Activated naive CD4-positive, alpha-beta T cell (primary cell): ENCODE measurements at places on chromosomes 11 and 22.

- DNase-seq, result no peak
Measured at GRCh38 chr11:27882066-27882697, 181.9 kb upstream of the BDNF start.

GRCh38 chr22:31081963-31082605 is 966 bp downstream of the SMTN start:
- DNase-seq, result no peak

DNA sequence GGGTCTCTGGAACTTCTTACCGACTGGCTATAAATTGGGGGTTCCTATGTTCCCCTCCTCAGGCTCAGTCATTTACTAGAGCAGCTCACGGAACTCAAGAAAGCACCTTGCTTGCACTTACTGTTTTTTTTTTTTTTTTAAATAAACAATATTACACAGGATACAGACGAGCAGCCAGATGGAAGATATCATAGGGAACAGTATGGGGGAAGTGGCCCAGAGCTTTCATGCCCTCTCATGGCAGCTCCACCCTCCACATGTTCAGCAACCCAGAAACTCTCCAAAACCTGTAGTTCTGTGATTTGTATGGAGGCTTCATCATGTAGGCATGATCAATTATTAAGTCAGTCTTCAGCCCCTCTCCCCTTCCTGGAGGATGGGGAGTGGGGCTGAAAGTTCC is 7.5 kb downstream of the UVRAG start:
- no peak for DNase-seq

GRCh38 chr11:16921019-16921418 is 93.2 kb downstream of the PLEKHA7 start:
- DNase-seq, result no peak

DNA sequence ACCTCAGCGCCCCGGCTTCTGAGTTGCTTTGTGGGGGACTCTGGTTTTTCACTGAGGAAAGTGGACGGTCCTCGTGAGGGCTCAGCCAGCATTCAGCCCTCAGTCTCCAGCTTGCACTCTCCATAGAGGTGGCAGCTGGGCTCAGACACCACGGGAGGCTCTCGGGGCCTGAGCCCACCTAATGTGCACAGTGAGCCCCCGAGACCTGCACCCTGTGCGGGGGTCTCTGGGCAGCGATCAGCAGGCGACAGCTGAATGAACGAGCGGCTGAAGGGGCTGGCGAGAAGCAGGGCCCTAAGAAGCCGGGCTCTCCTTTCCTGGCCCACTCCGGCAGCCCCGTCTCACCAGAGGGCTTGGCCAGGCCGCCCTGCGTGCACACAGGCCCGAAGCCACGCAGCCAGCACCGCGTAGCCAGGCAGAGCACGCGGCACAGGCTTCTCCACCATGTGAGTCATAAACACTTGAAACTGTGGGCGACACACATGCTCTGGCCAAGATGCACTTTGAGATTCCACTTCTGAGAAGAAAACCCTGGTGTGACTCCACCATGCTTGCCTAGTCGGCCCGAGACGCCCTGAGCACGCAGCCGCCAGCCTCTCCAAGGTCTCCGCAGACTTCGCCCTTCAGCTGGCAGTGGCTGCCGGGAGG is 28.0 kb downstream of the TOLLIP start:
- DNase-seq, result no peak

- DNase-seq, result no peak
Measured at GRCh38 chr11:76734456-76735420, 48.4 kb upstream of the TSKU start.

DNA sequence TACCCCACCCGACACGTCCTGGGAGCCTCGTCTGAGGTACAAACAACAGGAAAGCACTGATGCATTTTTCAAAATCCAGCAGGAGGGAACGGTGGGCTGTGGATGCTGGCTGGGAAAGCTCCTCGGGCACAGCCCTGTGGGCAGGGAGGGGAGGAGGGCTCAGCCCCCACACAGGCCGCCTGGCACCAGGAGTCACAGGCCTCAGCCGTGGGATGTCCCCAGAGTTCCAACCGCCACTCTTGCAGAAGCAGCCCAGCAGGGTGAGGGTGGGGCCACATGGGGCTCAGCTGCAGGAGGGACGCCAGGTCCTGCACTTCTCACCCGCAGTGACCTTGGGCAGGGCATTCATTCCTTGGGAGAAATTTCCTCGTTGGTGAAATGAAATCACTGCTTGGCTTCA is 274.6 kb downstream of the BRD1 start:
- DNase-seq, result no peak

DNA sequence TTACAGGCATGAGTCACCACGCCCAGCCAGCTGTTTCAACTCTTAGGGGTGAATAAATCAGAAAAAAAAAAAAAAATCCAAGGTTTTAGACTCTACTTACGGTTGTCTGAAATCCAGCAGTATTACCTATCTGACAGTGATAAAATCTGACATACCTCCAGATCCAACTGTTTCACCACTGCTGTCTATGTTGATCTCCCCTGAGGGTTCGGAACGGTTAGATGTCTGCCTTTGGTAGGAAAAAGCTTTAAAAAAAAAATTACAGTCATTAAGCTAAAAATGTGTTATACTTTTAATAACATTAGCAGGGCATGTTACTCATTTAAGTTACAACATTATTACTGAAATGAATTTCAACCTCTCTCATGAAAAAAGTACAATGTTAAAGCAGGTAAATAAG is 21.1 kb downstream of the NCAPD3 start:
- DNase-seq, result no peak

GRCh38 chr11:113562576-113562975 is 87.4 kb upstream of the DRD2 start:
- DNase-seq, result no peak

DNA sequence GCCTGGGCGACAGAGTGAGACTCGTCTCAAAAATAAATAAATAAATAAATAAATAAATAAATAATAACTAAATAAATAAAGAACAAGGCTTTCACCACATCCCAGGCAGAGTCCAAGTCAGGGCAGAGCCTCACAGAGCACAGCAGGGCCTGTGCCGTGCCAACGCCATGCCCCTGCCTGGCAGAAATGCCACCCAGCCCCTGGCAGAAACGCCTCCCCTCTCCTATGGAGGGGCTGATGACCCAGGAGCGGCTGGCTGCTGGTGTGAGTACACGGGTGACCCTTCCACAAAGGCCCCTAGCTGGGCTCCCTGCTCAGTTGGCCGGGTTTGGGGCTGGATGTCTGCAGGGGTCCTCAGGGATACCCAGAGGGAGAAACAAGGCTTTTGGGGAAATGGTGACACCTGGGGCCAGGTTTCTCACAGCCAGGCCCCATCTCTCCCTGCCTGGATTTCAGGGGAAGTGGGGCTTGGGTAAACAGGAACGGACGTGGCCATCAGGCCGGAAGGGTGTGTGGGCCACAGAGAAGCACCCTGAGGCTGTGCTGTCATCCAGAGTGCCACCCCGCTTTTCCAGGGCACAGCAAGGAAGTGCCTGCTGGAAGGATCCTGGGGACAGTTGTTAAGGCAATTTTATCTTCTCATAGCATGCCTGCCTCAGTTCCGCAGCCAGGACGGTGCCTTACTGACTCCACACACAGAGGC is 5.1 kb downstream of the BID start:
- DNase-seq, result no peak

DNA sequence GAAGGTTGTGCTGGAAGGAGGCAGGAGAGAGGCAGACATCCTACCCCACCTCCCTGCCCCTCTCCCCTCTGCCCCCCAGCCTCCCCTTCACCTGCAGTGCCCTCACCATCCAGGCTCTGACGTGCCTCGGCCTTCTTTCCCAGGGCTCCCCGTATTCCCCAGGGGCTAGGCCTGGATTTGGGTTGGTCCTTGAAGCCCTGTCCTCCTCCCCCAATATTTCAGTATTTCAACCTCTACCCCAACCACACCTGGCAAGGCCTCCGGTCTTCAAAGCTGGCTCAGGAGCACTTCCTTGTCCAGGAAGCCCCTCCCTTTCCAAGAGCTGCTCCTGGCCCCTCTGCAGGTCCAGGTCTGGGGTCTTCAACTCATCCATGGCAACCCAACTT is 8.6 kb upstream of the PDE2A start:
- DNase-seq, result no peak

DNA sequence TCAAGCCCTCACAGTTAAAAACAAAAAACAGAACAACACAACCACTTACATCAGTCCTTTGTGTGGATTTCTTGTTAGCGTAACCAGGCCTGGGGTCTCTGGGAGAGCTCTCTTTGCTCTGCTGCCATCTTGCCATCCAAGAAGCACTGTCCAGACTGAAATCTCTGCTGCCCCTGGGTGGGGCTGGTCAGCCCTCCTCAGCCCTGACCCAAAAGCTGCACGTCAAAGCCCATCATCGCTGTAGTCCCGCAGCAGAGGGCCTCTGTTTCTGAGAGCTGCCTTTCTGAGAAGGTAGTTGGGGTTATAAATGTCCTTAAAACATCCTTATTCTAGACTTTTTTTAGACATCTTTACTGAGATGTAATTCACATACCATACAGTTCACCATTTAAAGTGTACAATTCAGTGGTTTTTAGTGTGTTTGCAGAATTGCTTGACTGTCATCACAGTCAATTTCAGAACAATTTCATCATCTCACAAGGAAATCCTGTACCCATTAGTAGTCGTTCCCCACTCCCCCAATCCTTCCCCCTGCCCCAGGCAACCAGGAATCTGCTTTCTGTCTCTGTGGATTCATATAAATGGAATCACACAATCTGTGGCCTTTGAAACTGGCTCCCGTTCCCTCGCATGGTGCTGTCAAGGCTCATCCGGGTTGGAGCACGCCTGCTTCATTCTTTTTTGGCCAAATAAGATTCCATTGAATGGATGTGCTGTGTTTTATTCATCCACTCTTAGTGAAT is 94.9 kb downstream of the TBC1D22A start:
- no peak for DNase-seq

- DNase-seq, result no peak
Measured at GRCh38 chr11:47105974-47106373, 70.7 kb downstream of the ARFGAP2 start.

- DNase-seq, result no peak
Measured at GRCh38 chr11:12800032-12800671, 125.9 kb downstream of the TEAD1 start.

GRCh38 chr11:16911658-16912057 is 102.6 kb downstream of the PLEKHA7 start:
- no peak for DNase-seq

- DNase-seq, result no peak
Measured at GRCh38 chr11:121566279-121567168, 113.8 kb upstream of the SORL1-AS1 start.

- DNase-seq, result no peak
Measured at GRCh38 chr22:33299245-33299956, 241.2 kb upstream of the SYN3 start.

- DNase-seq, result no peak
Measured at GRCh38 chr11:106493751-106494150, 416.3 kb downstream of the AASDHPPT start.

DNA sequence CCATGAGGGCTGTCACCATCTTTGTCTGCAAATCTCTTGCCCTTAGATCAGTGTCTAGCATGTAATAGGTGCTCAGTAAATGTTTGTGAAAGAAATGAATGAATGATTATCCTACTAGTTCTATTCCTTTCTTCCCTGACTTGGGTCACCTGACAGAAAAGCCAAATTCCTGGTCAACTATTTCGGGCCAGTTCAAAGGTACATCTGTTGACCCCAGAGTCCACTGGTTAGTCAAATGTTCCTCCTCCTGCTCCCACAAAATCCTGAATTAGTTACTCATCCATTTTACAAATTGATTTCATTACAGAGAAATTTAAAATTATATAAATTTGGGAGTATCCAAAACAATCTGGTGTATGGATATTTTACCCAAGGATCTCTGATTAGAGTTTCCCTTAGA is 124.7 kb upstream of the NAV2 start:
- DNase-seq, result no peak

- no peak for DNase-seq
Measured at GRCh38 chr22:39933741-39934140, 26.5 kb upstream of the TMA7B start.

DNA sequence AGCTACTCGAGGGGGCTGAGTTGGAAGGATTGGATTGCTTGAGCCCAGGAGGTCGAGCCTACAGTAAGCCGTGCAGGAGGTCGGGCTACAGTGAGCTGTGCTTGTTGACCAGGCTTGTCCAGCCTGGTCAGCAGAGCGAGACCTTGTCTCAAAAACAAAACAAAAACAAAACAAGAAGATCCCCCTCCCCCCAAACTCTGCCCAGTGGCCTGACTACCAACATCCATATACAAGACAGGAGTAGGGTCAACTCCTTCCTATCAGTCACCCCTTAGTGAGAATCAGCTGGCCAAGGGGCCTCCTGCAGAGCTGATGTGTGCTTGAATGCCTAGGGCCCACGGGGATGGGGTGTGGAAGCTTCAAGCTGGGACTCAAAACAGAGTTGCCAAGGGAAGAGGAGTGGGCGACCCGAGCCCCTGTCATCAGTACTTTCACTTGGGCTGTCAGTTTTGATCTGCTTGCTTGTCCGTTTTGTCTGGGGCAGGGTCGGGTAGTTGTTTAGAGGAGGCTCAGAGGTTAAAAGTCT is 942 bp upstream of the TSPAN18 start:
- no peak for DNase-seq

GRCh38 chr22:39130152-39130704 is 22.3 kb downstream of the CBX7 start:
- no peak for DNase-seq
